Dorsolateral prefrontal cortex (tissue), 122 donors: ENCODE measurements at places on chromosomes 6 and 20. TPM values are rescaled to one million over a fixed set of nuclear protein-coding genes. Genes with fewer than 3 reads are reported as not detected.

F13A1 gene
- total RNA-seq, result 5.3 TPM

SLC22A23 gene
- total RNA-seq, result 42.6 TPM

GRM1 gene
- total RNA-seq, result 32.2 TPM

MAPK13 gene
- 34.3 TPM for total RNA-seq

GCNT2 gene
- total RNA-seq, result 2.3 TPM

NR2E1 gene
- 11.6 TPM for total RNA-seq

TXLNB gene
- total RNA-seq, result 0.77 TPM

KHDC1L gene
- 0.83 TPM for total RNA-seq

BPIFB1 gene
- total RNA-seq, result not detected

KCNK16 gene
- not detected for total RNA-seq

GCM1 gene
- total RNA-seq, result not detected

CFAP61 gene
- total RNA-seq, result 8.3 TPM

SAMD3 gene
- total RNA-seq, result 0.52 TPM

COL21A1 gene
- total RNA-seq, result 10.0 TPM

LY6G6F gene
- total RNA-seq, result not detected

RAET1E gene
- total RNA-seq, result not detected

COL9A1 gene
- total RNA-seq, result 5.2 TPM

CABLES2 gene
- total RNA-seq, result 14.2 TPM

KCNQ5 gene
- total RNA-seq, result 71.7 TPM
